ENCODE measurements at places on chromosomes 2 and 18. TPM values are rescaled to one million over a fixed set of nuclear protein-coding genes. Genes with fewer than 3 reads are reported as not detected.

DNA sequence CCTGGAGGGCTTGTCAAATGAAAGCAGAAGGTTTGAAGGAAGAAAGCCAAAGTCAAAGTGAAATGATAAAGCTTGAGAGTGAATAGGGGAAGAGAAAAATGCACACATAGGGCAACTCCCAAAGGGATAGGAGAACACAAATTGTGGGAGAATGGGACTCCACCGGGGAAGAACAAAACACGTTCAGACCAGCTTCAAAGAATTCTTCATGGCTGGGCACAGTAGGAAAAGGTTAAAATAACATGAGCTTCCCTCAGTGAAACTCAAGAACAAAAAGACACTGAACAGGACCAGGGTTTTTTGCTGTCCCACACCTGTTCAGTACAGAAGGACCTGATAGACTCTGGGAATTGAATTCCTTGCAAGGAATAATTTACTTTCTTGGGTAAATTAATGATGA lies 123.1 kb upstream of the NCKAP5 start:
- H3K4me3 ChIP-seq, result no peak overlapping the region
- no peaks in the 10 kb centered on the region for H3K4me1 ChIP-seq
- no peaks in the 10 kb centered on the region for H3K36me3 ChIP-seq
- no peaks in the 10 kb centered on the region for H3K27me3 ChIP-seq
- no peak overlapping the region for H3K27ac ChIP-seq

Gene ANKRD30B
- not detected for total RNA-seq

GRCh38 chr2:98868548-98869271 lies 67.3 kb downstream of the CRACDL start:
- no peaks in the 10 kb centered on the region for H3K4me1 ChIP-seq
- DNase-seq, result no peak
- H3K4me3 ChIP-seq, result no peak overlapping the region
- H3K36me3 ChIP-seq, result no peaks in the 10 kb centered on the region

Gene GALNT13
- total RNA-seq, result not detected

Data from B cell (primary cell).